ENCODE measurements at places on chromosomes 6 and 20.

DNA sequence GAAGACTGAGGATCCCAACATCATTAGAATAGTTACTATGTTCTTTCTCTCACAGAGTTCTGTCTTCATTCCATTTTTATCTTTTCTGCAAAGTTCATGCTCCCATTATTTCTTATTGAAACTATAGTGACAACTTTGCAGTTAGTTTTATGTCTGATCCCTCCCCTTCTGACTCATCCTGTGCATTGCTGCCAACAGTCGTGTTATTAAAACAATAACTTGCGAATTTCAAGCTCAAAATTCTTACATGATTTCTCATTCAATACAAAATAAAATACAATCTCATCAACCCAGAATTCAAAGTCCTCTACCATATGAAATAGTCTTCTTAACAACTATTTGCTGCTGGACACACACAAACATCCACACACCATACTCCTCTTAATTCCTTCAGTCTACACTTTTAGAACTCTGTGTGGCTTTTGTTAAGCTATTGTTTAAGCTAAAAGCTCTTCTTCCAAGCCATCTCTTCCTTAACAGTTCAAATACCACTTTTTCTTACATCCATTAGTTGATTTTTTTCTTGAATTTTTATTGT is 261.4 kb upstream of the IRAK1BP1 start:
- no peak for DNase-seq

DNA sequence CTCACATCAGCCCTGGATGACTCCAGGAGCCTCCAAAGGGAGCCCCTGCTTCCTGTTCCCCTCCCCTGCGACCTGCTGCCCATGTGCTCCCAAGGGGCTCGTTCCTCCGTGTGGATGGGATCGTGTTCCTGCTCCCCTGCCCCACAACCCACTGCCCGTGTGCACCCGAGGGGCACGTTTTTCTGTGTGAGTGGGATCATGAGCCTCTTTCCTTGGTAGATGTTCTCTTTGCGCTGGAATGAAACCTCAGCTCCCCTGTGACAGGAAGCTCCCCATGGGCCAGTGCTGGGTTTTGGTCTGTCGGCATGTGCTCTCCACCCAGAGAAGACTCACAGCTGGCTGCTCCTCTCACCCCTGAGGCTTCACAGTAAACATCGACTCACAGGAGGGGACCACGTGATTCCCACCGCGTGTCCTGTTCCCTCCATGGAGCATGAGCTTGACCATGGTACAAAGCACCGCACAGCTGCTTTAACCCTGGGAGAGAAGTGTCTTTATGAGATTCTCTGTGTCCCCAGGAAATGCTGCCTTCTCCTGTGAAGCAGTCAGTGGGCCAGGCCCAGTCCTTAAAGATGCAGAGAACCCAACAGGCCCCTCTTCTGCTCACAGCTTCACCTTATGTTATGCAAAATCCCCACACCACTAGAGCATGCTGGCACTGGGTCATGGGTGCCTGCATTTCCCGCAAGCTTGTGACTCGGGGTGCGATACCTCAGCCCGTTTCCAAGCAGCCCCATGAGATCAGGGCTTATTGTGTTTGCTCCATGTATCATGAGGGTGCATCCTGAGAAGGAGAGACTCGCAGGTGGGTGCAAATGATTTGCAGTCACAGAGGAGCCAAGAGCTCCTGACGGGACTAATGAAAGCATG is 215.1 kb downstream of the ERMARD start:
- no peak for DNase-seq

GRCh38 chr20:14838663-14839628 is 501.5 kb upstream of the FLRT3 start:
- no peak for DNase-seq

GRCh38 chr6:36765594-36766398 is 68.2 kb downstream of the RAB44 start:
- peak; percentile 88 for DNase-seq

- peak; percentile 53 for DNase-seq
These were observed 58.6 kb downstream of the SYNJ2 start for GRCh38 chr6:158040051-158040803.

GRCh38 chr6:151240791-151241642 is 1.2 kb downstream of the AKAP12 start:
- DNase-seq, result peak; percentile 30

DNA sequence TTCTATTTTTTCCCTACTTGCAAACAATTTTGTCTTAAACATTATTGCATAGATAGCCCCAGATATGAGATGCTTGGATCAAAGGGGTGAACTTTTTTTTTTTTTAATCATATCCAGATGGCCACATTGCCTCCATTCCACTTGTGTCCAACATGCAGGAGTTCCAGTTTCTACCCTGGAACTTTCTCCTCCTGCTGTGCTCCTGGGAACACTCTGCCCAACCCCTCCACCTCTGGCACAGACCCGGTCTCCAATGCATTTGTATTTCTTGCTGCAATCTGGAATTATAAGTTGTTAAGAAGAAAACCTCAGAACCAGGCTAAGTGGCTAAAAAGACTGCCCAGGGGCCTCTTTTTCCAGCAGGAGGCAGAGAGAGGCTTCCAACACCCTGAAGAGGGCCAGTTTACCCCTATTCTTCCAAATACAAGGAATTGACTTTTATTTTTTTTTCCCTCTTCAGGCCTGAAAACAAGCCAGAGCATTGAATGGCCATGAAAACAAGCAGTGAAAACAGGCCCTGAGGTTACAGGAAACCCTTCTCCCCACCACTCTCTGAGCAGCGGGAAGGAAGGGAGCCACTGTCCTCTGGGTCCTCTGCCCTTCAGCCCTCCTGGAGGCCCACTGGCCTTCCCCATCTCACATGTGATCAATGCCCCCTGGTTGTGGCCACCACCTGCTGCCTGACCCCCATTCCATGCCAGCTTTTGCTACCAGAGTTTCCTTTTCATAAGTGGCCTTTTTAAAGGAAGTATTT is 44.3 kb downstream of the PDYN start:
- no peak for DNase-seq

DNA sequence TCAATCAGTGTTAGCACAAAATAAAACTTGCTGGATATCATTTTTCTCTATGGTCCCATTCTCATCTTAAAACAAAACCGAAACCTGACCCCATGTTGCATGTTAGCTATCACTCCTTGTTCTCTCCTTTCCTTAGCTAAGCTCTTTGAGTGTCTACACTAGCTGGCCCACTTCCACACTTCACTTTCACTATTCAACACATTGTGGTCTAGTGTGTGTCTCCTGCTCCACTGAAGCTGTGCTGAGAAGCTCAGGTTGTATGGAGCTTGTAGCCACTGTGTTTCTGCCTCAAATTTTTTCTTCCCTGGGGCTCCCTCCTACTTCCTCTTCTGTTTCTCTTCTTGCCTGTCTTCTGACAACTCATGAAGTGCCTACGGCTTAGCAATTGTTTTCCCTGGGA is 223.0 kb downstream of the NKAIN2 start:
- DNase-seq, result no peak

DNA sequence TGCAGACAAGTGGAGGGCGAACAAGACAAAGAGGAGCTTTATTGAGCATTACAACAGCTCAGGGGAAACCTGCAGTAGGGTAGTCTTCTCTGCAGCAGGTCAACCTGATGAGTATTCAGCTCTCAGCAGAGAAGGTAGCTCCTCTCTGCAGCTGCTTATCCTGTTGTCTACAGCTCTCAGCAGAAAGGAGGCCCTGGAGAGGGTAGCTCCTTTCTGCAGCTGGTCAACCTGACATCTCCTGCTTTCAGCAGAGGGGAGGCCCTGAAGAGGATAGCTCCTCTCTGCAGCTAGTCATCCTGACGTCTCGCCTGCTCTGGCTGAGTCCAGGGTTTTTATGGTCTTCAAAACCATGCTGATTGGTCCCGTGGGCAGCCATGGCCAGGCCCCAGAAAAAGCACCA is 113.6 kb downstream of the CD24 start:
- no peak for DNase-seq

DNA sequence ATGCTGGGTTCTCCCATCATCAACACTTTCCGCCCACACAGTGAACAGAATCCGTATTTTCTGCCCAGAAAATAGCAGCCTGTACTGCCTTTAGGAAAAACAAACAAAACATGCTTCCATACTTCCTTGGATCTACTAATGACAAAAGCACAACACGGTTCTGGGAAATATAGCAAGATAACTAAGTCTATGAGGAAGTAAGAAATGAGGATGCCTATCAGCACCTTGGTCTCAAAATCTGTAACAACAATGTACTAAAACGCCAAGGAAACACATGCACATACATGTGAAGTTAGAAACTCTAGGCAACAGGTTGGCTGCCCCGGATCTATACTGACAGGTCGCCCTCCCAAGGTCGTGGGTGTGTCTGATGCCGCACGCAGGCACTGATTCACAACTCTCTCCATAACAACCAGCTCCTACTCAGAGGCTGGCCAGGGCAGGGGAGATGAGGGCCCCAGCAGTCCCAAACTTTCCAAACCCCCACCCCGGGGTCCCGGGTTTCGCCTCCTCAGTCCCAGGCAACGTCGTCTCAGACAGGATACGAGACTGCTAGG is 710 bp downstream of the BTBD9 start:
- DNase-seq, result peak; percentile 71

GRCh38 chr20:19764207-19764606 is 6.1 kb downstream of the RIN2 start:
- no peak for DNase-seq

DNA sequence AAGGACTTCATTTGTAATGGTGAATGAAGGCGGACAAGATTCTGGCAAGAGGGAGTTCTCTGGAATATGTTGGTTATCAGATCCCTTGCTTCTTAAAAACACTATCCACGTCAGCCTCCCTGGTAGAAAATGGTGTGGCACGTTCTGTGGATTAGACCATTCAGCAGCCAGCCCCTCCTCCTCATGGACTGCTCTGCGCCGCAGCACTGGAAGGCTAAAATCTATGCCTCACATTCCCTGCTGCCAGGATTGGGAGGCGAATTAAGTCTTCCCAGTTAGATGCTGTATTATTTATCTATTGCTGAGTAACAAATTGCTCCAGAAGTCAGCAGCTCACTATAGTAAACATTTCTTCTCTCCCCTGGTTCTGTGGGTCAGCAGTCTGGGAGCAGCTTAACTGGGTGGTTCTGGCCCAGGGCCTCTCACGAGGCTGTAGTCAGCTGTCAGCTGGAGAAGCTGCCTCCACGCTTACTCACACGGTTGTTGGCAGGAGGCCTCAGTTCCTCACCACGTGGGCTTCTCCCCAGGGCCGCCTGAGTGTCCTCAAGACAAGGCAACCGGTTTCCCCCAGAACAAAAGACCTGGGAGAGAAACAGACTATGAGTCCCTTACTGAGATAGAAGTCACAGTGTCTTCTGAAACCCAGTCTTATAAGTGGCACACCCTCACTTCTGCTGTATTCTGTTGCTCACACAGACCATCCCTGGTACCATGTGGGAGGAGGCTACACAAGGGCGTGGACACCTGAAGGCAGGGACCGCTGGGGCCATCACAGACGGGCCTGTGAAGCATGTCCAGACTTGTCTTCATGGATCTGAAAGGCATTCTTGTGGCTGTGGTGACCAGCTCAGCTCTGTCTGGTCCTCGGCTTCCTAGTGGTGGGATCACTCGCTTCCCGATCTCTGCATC is 101.0 kb downstream of the NRN1 start:
- no peak for DNase-seq

DNA sequence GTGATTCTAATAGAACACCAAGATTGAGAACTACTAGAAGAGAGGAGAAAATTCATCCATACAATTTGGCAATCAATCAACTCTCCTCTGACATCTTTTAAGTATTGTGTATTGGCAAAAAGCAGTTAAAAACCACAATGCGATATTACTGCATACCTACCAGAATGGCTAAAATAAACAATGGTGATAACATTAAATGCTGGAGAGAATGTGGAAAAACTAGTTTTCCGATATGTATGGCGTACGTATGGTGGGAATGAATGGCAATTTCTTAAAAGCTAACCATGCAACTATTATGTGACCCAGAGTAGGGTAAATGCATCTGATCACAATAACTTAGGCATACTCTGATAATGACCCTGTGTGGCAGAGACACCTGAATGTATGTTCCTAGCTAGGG is 29.3 kb upstream of the LAMA4 start:
- DNase-seq, result no peak

DNA sequence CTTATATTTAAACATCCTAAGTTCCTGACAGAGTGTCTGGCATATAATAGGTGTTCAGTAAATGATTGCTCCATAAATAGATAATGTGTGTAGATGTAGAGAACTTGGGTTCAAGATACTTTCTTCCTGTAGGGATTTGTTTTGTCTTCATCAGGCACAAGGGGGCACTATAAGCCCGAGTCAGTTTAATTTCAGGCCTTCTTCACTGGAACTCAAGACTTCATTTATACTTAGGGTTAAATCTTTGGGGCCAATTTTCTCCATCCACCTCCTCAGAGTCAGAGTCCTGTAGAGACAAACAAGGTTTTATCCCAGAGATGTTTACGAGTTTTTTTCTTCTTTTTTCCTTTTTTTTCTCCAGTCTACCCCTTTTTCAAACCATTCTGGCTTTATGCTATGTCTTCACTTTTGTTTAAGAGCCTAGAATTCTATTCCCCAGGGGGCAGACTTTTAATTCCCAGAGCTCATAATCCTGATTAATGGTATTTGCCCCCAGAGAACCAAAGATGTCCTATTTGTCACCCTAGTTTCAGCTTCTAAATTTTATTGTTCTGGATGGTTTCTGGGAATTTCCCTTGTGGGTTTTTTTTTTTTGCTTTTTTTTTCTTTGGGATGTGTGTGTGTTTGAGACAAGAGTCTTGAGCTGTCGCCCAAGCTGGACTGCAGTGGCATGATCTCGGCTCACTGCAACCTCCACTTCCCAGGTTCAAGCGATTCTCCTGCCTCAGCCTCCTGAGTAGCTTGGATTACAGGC is 88.4 kb downstream of the HFE start:
- DNase-seq, result peak; percentile 68

- no peak for DNase-seq
These were observed 34.1 kb downstream of the THEMIS start for GRCh38 chr6:127866766-127867165.
